HepG2 (cell line): ENCODE measurements at places on chromosomes 11 and 22.

DNA sequence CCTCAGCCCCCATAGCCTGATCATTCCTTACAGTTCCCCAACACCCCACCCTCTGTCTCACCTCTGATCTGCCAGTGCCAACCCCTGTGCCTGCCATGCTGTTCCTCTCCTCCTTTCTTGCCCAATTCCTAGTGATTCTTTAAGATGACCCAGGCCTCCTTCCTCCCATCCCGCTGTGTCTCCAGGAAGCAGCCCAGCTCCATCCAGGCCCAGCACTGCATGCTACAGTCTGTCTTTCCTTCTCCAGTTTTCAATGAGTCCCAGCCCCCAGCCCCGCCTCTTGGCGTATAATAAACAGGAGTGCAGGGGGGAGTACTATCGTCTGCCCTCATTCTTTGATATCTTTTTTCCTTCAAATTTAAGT is 12.3 kb downstream of the LTBP3 start:
- DNase-seq, result no peak

DNA sequence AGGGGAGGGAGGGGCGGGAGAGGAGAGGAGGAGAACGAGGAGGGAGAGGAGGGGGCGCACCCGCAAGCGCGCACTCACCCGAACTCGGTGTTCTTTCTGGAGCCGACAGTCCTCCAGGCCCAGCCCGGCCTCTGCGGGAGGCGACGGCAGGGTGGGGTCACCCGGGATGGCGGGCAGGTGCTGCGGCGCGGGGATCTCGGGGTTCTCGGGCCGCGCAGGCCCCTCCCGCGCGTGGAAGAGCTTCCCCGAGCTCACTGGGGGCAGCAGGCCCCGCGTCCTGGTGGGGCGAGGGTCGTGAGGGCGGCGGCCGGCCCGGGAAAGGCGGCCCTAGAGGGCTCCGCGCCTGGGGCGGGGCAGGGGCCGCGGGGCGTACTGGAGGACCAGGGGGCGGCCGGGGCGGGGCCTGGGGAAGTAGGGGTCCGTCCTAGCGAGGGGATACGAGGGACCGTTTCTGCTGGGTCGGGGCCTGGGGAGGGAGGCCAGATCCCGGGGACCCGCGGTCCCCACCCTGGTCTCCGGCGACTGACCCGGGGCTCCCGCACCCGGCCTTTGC is 5.2 kb downstream of the LMNTD2 start:
- no peak for DNase-seq

DNA sequence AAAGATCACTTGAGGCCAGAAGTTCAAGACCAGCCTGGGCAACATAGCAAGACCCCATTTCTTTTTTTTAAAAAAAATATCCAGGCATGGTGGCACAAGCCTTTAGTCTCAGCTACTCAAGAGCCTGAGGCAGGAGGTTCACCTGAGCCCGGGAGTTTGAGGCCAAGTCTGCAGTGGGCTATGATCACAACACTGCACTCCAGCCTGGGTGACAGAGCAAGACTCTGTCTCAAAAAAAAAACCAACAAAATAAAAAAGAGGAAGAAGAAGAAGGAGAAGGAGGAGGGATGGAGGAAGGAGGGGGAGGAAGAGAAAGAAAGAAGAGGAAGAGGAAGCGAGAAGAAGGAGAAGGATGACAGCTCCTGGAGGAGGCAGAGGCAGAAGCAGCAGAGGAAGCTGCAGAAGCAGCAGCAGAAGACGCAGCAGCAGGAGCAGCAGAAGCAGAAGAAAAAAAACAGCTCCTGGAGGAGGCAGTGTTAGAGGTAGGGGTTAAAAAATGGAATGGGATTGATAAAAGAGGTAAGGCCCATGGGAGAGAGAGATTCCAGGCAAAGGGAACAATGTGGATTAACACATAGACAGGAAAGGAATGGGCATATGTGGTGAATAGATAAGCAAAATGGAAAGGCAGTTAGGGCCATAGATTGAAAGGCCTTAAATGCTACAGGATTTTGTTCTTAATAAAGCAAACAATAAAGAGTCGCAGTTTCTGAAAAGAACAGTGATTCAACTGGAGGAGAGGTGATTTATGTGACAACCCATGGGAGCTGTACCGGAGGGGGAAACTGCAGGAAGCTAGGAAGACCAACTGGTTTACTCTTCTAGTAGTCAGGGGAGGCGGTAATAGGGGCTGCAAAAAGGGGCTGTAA is 10.9 kb downstream of the PRCP start:
- no peak for DNase-seq

DNA sequence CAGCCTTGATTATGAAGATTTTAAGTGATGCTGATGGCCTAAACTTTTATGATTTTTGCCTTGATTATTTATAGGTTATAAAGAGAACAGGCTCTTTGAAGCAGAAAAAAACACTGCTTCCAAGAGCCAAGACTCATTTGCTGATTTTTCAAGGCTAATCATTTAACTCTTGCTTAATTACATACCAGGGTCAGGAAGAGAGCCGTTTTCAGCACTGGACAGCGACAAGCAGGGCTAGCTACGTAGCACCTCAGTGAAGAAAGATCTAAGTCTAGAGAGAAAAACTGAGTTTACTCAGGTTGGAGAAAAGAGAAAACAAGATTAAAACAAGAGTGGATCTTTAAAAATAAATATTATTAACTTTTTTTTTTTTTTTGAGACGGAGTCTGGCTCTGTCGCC is 615.4 kb upstream of the B3GAT1 start:
- DNase-seq, result peak; percentile 12

- no peak for DNase-seq
Observed at GRCh38 chr11:115817844-115818468, 313.7 kb upstream of the CADM1 start.

DNA sequence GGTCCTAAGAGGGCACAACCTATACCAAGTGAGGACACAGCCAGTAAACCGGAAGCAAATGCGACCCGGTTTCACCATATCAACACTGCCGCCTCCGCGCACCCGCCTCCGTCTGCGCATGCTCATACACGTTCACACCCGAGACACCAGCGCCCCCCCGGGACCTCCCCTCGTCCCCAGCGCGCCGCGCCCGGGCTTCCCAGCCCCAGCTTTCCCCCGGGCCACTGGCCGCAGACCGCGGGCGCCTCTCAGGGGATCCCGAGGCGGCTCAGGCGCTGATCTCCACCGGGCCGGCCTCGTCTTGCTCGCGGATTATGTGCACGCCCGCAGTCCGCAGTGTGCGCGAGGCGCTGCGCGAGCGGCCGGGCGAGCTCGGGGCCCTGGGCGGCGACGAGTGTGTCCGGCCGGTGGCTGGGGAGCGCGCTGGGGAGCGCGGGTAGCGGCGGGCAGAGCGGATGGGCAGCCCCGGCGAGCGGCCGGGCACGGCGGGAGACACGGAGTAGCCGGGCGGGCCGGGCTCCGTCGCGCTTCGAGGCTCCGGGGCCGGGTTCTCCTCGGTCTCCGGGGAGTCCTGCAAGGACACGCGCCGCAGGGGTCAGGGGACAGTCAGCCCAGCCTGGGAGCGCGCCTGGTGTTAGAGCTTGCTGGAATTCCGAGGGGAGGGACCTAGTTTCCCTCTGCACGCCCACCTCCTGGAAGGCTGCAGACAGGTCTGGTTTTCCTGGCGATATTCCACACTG is 2.0 kb downstream of the HEPN1 start:
- DNase-seq, result no peak

GRCh38 chr11:1167751-1168231 is 10.0 kb downstream of the MUC5AC start:
- DNase-seq, result no peak

DNA sequence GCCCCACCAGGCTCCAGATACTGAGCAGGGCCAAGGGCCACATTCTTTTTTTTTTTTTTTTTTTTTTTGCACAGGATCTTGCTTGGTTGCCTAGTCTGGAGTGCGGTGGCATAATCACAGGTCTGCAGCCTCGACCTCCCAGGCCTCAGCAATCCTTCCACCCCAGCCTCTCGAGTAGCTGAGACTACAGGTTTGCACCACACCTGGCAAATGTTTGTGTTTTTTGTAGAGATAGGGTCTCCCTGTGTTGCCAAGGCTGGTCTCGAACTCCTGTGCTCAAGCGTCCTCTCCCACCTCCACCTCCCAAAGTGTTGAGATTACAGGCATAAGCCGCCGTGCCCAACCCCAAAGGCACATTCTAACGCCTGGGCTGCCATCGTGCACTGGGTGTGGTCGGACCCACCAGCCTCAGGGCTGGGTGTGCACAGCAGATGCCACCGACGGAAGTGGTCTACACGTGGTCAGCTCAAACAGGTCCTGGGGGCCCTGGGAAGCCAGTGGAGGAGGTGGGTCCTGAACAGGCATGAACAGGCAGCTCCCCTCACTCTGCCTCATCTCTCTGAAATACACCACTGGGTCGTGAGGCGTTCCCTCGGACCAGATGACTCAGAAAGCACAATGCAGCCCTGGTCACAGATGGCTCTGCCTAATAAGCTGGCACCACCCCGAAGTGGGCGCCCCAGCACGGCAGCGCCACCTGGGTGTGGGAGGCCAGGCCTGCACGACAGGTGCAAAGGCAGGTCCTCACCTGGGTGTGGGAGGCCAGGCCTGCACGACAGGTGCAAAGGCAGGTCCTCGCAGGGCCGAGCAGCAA is 5.1 kb upstream of the B4GALNT4 start:
- DNase-seq, result peak; percentile 62

DNA sequence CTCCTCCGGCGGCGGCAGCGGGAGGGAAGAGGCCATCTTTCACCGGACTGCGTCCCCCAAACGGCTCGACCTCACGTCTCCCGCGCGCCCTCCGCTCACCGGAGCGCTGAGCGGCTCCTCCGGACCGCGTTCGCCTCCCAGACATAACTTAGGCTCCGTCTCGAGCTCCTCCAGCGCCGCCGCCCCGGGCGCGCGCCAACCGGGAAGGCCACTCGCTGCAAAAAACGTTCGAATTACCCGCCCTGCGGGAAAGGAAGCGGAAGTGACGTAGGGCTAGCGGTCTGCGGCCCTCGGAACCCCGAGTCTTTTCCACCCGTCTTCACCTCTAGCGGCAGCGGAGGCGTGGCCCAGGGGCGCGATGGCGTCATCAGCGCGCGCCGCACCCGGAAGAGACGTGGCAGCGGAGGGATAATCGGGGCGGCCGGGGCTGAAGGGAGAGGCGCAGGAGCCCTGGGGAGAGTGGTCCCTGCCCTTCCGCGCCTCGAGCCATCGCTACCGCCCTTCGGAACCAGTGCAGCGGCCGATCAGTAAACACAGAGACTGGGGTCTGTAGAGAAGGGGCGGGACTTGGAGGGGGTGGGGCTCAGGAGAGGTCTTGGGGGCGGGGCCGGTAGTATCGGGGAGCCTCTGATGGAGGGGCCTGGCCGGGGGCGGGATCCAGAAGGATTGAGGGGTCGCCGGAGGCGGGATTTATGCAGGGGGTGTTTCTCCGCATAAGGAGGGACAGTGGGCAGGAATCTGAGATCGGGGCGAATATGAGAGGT is at the start of the genes CDCA5 and ZFPL1:
CDCA5 (minus strand) TSS at position 207 of the 764 bp plus-strand sequence; CDS start at position 145, 62 bp downstream.
ZFPL1 (plus strand) TSS at position 389 of the 764 bp plus-strand sequence. CDS start 477 bp downstream, outside the sequence.
- peak; percentile 91 for DNase-seq

- no peak for DNase-seq
Observed at GRCh38 chr22:30697975-30698374, 3.3 kb downstream of the OSBP2 start.

- no peak for DNase-seq
Observed at GRCh38 chr22:50010676-50011446, 1.7 kb downstream of the IL17REL start.

DNA sequence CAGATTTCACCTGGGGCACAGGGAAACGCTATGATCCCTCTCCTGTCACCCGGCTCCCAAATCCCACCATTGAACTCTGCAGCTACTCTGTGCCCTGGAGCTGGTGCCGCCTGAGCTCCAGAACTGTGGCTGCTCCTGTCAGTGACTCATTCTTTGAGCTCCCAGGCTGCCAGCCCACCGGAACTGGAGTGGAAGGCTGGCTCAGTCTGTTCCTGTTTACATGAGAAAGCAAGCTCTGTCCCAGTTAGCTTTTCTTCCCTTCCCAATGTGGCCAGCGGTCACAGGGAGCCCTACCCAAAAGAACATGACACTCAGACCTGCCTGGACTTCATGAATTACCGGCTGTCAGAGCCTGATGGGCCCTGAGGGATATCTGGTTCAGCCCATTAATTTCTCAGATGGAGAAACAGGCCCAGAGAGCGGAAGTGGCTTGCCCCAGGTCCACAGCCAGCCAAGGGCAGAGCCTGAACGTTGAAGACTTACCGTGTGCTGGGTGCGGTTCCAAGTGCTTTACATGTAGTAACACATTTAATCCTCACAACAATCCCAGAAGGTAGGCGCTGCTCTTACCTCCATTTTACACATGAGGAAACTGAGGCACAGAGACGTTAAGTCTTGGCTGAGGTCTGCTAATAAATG is 23.8 kb upstream of the IGSF22 start:
- DNase-seq, result peak; percentile 25

GRCh38 chr11:46617972-46618314 is 590 bp downstream of the ATG13 start:
- no peak for DNase-seq

- DNase-seq, result no peak
Observed at GRCh38 chr11:70031631-70032469, 46.3 kb upstream of the ANO1 start.

- DNase-seq, result no peak
Observed at GRCh38 chr11:121134741-121135312, 33.8 kb downstream of the TECTA start.

DNA sequence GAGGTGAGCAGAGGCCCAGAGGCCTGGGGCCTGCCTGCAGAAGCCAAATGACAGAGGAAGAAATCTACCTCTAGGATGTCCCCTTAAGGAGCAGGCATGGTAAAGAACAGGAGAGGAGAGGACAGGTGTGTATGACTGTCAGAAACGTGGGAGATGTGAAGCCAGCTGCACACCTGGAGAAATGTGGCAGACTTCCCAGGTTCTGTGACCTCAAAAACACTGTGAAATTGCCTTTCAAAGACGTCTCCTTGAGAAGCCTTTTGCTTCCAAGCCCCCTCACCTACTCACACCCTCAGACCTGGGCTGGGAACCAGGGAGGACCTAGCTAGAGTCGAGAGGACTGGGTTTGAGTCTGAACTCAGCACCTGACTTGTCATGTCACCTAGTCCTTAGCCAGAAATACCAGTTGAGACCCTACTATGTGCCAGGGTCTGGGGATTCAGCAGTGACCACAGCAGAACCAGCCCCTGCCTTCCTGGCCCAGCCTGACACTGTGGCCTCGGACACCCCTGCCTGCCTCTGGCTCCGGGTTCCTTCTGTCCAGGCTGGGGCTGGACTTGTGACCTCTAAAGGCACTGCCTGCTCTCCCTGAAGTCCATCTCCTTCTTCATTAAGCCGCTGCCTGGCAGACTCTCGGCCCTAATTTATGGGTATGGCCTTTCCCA is 5.6 kb downstream of the TPBGL start:
- no peak for DNase-seq

DNA sequence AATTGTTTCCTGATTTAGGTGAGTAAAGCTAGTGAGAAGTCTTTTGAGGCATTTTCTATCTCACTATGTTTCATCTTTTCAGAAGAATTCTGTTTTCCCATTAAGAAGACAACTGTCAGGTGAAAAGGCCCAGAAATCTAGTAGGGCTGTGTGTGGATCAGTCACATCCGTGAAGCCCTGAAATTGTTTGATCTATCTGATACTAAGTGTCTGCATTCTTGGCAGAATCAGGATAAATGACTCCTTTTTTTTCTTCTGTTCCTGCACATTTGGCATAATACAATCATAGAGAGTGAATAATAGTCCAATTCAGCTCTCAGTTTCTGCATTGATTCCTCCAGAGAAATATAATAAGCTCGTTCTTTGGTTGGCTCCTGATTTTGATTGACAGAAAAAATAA is 208.3 kb downstream of the NAV2 start:
- no peak for DNase-seq
